Putamen (tissue), 1 donor: ENCODE measurements at places on chromosomes 7 and 10.

- DNase-seq, result no peak
Measured at GRCh38 chr10:59628456-59628855, 81.2 kb downstream of the SLC16A9 start.

DNA sequence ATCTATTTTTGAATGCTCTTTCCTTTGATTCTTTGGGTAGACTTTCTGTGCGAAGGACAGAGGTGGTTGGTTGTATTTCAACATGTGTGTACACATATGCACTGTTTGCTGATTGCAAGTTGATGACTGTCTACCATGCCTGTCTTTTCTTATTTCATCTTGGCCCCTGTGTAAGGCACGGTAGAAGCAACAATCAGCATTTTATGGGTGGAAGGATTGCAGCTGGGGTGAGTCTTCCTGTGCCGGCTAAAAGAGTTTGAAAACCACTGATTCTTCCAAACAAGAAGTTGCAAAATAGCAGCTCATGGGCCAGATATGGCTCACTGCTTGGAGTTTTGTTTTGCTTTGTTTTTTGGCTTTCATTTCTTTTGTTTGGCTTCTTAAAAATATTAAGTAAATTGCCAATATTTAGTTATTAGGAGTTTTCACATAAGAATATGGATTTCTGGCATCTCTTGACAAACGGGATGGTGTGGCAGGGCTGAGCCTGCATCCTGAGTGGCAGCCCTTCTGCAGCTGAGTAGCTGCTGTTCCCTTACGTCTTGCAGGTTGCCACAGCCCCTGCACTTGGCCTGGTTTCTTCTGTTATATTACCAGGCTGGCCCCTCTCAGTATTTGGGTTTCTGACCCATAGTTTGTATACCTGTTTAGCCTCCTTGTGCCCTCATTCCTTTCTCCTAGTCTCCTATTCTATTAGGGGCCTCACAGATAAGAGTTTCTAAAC, 7.2 kb downstream of the ZNF862 start:
- no peak for DNase-seq

DNA sequence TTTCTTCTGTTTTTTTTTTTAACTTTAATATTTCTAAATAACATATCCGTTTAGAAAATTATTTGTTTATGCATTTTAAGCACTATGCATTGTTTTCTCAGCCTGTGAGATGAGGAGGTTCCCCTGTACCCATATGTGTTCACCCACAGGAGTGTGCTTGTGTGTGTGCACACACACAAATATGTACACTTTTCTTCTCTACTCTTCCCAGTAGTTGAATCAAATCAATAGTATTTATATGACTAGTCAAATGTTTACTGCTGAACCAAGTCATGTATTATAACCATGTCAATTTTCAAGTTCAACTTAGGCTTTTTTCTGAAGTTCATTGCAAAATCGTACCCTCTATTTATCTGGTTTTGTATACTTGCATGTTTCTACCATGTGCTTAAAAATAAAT, 37.3 kb downstream of the HDAC9 start:
- no peak for DNase-seq

GRCh38 chr7:111092406-111093236, 1.7 kb downstream of the LRRN3 start:
- no peak for DNase-seq

- DNase-seq, result no peak
Measured at GRCh38 chr10:96656839-96657238, 63.5 kb downstream of the PIK3AP1 start.

DNA sequence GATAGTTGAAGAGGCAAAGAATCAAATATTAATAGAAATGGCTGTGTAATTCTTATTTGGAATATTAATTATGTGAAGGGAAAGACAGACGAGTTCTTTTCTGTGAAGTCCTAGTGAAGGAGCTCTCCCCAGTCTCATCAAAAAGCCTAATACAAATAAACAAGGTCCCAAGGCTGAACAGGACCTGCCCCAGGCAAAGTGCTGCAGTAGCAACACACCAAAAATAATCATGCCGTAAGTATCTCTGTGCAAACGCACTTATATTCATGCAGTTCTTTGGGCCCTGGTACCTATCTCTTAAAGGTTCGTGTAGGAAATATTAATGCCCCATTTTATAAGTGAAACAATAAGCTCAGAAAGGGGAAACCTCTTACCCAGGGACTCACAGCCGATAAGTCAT, 12.2 kb upstream of the CHST15 start:
- DNase-seq, result no peak

- no peak for DNase-seq
Measured at GRCh38 chr10:75575940-75576339, 144.5 kb downstream of the LRMDA start.

DNA sequence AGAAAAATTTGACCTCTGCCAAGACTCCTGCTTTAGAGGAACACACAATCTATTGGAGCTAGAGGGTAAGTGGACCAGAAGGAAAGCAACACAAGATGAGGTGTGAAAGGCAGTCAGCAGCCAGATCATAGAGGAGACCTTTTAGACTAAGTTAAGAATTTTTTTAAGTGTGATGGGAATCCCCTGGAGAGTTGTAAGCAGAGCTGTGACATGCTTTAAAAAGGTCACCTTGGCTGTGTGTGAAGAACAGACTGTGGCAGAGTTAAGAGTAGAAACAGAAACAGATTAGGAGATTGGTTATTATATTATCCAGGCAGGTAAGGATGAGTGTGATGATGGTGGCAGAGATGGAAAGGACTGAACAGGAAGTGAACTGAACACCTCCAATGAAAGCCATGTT, 23.5 kb downstream of the CPEB3 start:
- DNase-seq, result no peak

DNA sequence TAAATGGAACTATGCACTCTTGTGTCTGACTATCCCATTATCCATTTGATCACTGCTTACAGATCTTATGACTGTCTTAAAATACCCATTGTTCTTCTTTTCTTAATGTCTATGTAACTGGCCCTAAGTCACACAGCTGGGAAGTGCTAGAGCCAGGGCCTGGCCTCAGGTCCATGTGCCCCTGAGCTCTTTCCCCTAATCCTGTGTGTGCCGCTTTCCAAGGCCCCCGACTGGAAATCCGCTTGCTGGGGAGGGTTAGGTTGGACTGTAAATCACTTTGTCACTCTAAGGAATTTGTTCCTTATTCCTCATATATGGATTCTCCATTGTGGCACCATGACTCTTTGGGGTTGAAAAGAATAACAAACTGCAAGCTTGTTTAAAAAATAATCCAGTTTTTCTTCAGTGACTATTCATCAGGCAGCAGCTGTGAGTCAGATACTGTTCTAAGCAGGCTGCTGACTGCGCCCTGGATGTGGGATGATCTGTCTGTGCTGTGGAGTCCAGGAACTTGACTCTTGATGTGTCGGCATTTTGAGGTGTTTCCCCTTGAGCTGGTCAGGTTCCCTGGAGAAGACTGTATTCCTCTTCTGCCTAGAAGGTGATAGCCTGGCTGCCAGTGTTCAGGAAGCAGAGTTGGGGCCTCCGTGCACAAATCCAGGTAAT, 236.3 kb downstream of the SDK1 start:
- DNase-seq, result no peak

DNA sequence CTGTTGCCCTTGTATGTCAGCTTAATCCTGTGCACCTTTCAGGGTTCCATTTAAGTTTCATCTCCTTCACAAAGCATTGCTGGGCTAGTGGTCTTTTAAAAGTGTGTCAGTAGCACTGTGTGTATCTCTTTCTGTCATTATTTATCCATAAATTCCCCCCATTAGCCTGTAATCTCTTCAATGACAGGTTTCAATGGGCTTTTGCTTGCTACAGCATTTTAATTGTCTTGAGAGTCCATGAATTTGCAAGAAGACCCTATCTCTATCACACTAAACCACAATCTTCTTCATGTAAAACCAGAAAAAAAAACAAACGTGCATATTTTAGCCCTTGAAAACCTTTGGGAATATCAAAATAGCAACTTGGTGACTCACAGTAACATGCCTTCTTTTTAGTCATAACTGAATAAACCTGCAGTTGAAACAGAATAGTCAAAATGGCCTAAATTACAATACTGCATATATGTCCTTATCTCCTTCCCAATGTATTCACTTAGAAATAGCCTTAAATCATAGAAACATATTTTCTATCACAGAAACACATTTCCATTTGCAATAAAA, 118.6 kb downstream of the PON1 start:
- no peak for DNase-seq

- DNase-seq, result no peak
Measured at GRCh38 chr10:27345455-27345920, 104.9 kb upstream of the ACBD5 start.

- DNase-seq, result no peak
Measured at GRCh38 chr7:78399033-78399769, 600.6 kb downstream of the PHTF2 start.

DNA sequence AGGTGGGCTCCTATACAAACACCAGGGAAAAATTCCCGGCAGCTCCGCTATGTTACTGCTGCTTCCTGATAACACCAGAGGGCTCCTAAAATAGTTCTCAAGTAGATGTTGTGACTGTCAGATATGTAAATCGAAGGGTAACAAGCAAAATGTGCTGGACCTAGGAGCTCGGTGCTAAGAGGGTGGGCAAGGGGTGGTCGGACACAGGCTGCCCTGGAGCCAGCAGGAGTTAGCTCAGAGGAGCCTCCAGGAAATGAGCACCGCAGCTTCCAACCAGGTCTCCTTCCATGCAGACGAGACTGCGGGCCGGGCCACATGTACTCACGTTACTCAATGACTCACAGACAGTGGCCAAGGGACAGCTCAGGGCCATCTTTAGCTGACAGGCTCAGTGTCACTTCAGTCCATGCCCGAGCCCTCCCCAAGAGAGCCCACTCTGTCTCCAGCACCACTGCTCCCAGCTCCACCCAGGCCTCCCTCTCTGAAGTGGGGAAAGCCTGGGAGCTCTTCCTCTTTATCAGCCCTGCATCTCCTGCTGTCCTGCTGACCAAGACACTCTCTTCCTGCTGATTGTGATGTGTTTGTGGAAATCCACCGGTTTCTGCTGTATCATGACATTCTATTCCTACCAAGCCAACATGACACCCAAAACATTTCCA, 37.2 kb upstream of the TMEM273 start:
- DNase-seq, result no peak

- no peak for DNase-seq
Measured at GRCh38 chr7:33109758-33110238, 594 bp upstream of the RP9 start.

GRCh38 chr7:2650451-2650850, 18.7 kb downstream of the TTYH3 start:
- no peak for DNase-seq
